Left renal pelvis (tissue), 4 donors: ENCODE measurements at places on chromosomes 16 and 17. TPM values are rescaled to one million over a fixed set of nuclear protein-coding genes. Genes with fewer than 3 reads are reported as not detected.

Gene KCNH4
- 0.04 TPM for polyA plus RNA-seq

Gene PITPNM3
- 9.2 TPM for polyA plus RNA-seq

Gene LITAFD
- 0.20 TPM for polyA plus RNA-seq

Gene KRTAP2-2
- polyA plus RNA-seq = not detected

Gene HAS3
- 1.2 TPM for polyA plus RNA-seq

Gene WFDC1
- polyA plus RNA-seq = 5.0 TPM

- DNase-seq = no peak
These were observed 36.6 kb downstream of the CYLD start for GRCh38 chr16:50778284-50779163.

DNA sequence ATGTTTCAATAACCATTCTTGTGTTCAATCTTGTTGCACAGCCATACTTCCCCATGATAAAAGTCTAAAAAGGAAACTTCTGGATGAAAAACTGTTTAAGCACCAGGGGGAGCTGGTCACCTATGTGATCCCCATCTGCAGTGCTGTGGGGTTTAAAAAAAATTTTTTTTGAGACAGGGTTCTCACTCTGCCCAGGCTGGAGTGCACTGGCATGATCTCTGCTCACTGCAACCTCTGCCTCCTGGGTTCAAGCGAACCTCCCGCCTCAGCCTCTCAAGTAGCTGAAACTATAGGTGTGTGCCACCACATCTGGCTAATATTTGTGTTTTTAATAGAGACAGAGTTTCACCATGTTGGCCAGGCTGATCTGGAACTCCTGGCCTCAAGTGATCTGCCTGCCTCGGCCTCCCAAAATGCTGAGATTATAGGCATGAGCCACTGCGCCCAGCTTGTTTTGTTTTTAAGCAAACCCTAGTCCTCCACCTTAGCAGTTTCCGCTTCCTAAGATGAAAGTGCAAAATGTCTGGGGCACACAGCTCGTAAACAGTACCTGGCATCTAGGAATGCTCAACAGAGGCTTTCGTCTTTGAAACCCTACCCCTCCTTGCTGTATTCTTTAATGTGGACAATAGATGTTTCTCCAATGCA lies 25.4 kb downstream of the DNAJA2 start:
- no peak for DNase-seq

DNA sequence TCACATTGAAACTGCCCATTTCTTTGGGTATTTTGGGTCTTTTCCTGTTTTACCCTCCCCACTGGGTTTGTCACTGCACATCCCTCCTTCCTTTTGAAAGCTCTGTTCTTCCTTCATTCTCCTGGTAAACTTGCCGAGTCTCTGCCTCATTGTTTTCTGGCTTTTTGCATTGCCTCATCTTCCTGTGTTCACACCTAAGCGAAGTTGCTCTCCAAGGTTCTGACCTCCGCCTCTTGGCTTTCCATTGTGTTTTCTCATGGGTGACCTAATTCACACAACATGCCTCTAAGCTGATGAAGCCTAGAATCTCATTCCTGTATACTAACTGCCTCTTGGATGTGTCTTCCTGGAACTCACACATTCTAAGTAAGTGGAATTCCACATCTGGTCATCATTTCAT lies 1096.1 kb upstream of the EEF2KMT start:
- peak; percentile 59 for DNase-seq

DNA sequence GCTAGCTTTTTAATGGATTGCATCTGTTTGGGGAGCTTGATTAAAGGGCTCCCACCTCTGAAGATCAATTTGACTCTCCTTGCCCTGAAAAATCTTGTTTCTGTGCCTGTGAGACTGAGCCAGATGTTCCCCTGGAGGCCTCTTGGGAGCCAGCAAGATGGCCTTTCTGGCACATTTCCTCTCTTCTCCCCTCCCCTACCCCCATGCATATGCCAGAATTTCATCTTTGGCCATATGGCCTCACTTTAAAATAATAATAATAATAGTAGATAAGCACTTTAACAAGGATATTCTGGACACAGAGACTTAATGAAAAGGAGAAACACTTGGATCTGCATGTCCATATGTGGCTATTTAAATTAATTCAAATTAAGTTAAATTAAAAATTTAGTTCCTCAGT lies 144.1 kb upstream of the CES5A start:
- no peak for DNase-seq

DNA sequence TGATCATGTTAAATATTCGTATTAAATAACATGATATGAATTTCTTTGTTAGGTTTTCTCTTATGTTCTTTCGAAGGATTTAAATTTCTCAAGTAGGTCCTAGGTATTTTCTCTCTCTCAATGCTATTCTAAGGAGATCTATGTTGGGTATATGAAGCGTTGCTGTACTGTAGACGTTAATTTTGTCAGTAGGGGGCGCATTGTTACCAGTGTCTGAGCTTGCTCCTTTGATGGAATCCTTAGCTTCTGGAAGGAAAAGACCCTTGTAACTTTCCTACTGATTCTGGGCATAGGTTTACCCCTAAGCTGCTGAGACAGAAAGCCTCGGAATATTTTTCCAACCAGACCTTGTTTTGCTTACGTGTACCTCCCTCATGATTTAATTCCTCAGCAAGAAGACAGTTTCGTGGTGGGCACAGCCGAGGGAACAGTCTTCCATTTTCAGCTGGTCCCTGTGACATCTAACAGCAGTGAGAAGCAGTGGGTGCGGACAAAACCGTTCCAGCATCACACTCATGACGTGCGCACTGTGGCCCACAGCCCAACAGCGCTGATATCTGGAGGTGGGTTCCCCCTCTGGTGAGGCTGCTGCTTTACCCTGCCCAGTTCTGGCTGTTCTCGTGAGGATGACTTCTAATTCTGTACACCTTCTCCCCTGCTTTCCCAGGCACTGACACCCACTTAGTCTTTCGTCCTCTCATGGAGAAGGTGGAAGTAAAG lies 17.9 kb downstream of the UTP4 start:
- peak; percentile 74 for DNase-seq

DNA sequence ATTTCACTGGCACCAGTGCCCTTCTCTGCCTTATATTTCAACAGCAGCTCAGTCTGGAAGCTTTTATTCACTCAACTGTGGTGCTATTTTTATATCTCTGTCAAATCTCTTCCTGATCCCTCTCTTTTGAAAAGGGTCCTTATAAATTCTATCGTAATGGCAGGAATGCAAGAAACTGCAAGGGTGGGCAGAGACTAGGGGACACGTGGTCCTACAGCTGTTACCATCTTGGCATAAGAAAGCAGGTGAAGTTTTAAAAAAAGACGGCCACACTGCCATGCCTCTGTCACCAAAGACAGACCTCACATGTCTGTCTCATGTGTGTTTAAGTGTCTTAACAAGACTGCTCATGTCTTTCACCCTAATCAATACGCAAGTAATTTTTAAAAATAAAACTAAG lies 368.4 kb upstream of the CDH11 start:
- no peak for DNase-seq

DNA sequence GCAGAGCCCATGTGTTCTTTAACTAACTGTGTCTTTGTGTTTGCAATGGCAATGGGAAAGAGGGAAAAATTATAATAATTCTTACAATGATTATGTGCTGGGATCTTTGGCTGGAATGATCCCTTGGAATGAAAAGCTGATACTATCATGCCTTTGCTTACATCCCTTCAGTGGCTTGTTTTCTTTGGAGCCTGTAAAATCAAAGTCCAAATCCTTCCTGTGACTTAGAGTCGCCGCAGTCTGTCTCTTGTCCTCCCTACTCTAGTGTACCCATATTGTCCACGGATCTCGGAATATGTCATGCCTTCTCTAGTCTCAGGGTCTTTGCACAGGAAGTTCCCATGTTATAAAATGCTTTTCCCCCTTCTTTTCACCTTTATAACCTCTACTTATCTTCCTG lies 111.7 kb upstream of the MAF start:
- no peak for DNase-seq

GRCh38 chr16:87878704-87879103 lies 9.4 kb upstream of the SLC7A5 start:
- DNase-seq = no peak

DNA sequence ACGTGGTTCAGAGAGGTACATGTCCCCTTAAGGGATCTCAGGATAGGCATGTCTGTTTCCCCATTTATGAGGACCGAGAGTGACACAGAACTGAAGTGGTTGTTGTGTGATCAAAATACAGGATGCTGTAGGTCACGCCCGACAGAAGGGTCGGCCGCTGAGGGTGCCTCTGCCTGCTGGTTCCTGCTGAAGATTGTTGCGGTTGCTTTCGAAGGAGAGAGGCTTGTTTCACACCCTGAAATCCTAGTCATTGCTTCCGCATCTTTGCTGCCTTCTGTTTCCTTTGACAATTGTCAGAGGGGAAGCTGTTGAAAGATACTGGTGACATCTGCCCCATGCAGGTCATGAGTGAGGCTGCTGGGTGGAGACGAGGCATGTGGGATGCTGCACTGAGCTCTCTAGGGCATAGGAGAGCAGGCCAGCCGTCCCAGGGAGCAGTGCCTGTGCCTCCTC lies 3.8 kb upstream of the NAT9 start:
- no peak for DNase-seq

DNA sequence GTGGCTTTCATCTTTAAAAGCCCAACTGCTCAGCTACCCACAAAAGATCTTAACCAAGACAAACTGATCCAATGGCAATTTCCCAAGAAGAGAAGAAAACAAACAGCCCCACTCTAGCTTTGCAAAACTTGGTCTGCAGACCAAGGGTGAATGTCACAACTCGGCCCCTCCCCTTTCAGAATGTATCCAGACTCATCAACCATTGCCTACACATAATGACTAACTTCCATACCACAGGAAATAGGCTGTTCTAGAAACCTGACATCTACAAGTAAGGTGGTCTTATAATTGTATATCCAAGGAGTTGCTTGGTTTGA lies 16.0 kb downstream of the DCUN1D3 start:
- DNase-seq = no peak

DNA sequence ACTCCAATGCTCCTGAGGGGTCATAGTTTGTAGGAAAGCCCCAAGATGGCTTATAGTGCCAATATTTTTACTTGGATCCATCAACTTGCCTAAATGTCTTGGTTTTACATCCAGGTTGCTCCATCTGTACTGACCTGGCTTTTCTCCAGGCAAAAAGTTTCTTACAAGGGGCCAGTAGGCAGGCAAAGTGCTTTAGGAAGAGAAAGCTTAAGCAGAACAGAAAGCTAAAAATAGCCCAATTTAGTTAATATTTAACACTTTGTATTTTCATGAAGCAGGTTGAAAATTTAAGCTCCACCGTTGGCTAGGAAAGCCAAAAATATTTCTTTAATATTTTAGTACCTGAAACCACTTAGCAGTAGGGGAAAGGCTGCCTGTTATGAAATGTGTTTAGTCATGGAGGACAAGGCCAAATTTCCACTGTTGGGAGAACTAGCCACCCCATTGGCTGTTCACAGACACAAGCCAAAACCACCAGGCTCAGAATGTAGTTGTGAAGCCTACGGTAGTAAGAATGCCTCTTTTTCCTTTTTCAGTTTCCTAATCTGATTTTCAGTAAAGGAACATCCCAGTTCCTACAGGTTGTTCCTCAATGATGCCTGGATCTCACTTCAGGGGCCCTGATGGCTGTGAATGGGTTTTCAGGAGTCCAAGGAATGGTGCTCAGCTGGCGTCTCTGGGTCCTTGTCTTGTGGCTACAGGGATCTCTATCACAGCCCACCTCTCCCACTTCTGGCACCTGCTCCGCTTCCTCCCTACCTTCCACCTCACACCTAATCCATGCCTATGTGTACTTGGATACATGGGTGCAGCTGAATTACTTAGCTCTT lies 324.8 kb downstream of the PMP22 start:
- DNase-seq = no peak

DNA sequence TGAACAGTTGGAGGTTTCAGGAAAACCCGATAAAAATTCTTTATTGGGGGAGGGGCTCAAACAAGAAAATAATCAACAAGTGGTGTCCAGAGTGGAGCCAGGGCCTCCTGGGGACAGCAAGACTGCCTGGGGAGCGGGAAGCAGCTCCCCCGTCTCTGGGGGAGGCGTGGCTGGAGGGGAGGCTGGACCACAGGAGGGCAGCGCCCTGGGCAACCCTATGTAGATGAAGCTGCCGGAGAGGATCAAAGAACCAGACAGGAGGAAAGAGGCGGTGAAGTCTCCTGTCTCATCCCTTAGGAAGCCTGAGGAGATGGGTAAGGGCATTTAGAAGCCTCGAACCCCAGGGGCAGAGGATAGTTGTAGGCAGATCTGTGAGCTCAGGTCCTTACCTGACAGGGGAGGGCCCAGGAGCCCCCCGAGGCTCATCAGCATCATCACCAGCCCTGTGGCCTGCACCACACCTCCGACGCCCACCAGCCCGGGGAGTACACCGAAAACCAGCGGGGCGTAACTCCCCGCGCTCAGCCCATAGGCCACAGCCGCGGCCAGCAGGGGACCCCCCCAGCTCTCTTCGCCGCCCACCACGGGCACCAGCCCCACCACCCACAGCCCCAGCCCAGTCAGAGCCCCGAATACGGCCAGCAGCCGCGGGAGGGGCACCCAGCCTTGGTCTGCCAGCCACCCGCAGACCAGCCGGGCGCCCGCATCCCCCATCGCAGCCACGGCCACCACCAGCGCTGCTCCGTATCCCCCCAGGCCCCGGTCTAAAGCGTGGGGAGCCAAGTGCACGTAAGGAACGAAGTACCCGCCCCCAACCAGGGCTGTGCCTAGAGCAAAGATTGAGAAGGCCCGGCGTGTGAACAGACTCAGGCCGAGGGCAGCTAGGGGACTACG lies 2.0 kb downstream of the SLC16A11 start:
- DNase-seq = no peak

DNA sequence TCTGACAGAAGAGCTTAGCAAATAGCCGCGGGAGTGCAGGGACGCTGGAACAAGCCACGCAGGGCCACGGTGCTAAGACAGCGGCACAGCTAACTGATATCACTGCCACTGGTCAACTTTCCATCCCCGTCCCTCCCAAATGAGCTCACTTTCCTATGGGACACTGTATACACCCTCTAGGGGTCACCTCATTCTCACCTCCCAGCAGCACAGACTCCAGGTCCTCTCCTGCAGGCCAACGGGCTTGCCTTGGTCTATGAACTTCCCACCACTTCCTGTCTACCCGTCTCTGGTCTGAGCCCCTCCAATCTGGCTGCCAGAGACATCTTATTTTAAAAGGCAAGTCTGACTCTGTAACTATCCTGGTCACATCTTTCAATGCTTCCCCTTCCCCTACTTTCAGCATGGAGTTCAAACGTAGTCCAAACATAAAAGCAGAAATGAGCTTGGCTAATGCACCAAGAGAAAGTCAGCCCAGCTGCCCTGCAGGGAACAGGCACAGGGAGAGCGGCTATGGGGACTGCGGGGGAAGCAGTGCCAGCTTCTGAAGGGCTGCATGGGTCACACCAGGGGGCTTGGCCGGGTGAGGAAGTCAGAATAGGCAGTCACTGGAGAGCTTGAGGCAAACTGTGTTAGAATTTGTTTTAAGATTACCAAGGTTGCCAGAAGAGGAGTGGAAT lies 26.3 kb upstream of the SLC38A8 start:
- no peak for DNase-seq
